ENCODE measurements at places on chromosomes 5 and 9.

DNA sequence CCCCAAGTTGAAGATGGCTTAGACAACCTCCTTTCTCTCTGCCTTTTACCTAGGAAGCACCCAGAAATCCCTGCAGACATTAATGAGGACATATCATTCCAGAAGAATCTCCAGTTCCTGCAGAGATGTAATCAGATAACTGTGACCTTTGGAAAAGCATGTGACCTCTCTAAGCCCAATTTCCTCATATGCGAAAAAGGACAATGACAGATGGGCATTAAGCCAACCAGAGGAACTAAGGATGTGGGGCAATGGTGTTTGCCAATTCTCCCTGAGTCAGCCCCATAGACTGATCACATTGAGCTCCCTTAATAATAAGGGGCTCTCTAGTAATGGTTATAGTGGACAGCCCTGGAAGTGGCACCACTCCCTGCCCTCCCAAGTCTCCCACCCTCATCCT, 10.1 kb upstream of the FOXI1 start:
- no peak for DNase-seq

- no peak for DNase-seq
Observed at GRCh38 chr5:104088876-104089778, 526.5 kb upstream of the NUDT12 start.

DNA sequence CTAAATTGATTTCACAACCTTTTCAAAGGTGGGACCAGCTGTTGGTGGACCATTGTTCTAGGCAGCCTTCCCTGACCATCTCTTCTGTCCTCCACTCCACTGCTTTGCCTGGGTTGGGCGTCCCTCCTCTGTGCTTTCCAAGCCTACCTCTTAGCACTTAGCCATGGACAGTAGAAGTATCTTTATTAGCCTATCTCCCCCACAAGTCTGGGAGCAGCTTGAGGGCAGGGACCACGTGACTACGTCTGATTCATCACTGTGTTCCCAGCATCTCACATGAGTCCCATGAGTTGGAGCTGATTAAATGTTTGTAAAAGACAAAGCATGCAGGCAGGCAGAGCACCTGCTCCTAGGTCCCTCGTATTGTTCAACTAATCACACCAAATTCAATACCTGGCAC, 20.9 kb downstream of the MORN5 start:
- DNase-seq = no peak

DNA sequence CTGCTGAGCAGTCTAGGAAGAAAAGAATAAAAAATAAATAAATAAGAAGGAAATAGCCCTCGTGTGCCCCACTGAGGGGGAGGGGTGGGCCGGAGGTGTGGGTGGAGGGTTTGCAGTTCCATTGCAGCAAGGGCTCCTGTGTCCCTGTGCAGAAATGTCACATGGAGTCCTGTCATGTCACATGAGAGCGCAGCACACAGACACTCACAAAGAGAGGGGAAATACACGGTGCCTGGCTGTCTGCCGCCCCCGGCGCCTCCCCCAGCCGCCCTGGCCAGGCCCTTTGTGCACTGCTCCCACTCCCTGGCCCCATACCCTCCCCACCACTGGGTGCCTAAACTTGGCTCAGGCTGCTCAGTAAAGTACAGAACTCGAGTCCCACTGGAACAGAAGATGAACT, 55.6 kb upstream of the SPTLC1 start:
- no peak for DNase-seq

GRCh38 chr5:74414228-74414627, 226.3 kb downstream of the ENC1 start:
- DNase-seq = no peak

GRCh38 chr9:79471580-79472543, 99.9 kb upstream of the TLE4 start:
- no peak for DNase-seq

- no peak for DNase-seq
Observed at GRCh38 chr9:119357336-119358096, 11.7 kb downstream of the BRINP1 start.

DNA sequence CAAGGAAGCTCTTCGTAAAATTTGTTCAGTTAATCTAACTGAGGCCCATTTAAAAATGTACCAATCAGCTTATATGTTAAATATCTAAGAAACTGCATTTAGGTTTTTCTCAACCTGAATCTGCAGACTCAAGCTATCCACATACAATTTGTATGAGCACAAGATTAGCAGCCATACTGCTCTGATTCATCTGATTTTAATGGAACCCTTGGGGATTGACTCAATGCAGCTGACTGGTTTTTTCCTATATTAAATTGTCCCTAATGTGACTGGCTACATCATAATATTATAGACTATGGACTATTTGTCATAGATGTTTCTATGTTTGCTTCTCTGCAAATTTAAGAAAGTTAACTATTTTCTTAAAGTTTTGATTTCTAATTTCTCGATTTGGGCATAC, 451.0 kb upstream of the TUSC1 start:
- DNase-seq = no peak

DNA sequence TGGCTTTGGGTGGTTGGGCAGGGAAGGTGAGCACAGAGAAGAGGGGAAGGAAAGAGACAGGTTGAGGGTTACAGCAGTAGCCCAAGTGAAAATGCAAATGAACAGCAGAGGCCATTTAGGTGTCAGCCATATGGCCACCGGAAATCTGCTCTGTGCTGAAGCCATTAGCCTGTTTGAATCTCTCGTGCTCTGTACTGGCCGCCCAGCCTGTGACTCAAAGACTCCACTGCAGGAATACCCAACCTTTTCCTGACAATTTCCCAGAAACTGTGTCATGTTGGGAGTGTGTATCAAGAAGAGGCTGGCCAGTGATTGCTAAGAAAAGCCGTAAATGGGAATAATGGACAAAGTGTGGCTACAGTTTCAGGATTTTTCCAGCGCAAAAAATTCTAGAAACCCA, 35.9 kb upstream of the RAI14 start:
- no peak for DNase-seq

GRCh38 chr9:125752070-125752628, 5.0 kb downstream of the PBX3 start:
- DNase-seq = no peak

DNA sequence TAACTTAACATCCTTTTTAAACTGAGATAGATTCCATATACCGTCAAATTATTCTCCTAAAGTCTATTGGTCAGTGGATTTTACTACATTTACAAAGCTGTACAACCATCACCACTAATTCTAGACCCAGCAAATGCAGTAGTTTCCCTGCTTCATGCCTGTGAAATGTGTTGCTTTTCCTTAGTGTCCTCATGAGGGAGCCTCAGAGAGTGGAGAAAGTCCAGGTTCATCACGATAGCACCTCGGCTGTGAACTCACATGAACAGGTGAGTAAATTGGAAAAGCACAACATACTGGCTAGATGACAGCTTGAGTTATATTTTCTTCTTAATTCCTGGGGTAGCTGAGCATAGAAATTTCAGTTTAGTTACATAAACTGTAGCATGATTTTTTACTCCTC, 653.7 kb downstream of the MTRR start:
- no peak for DNase-seq

All from stimulated activated CD8-positive, alpha-beta memory T cell treated with anti-CD3 and anti-CD28 coated beads, Interleukin-7, amount 100 ng/mL, for 1 hour (primary cell).